ENCODE measurements at places on chromosomes 13 and 19.

GRCh38 chr13:63605962-63606361, 2190.3 kb upstream of the PCDH20 start:
- DNase-seq: no peak

DNA sequence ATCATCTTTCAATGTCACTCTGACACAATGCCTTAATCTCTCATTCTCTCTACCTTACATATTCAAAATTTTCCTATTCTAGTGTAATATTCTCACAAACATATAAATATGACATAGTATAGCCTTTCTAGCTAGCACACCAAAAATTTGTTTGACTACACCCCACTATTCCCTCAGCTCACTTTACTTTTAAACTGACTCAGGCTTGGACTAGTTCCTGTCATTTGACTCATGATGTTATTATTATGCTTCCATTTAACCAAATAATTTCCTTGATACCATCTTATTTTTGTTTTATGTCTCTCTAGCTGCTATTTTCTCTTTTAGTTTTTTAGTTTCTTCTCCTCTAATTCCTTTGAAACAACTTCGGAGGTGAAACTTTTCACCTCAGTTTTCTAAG, 1745.6 kb upstream of the PCDH20 start:
- DNase-seq: no peak

GRCh38 chr13:77423296-77423695, 96.4 kb upstream of the MYCBP2 start:
- no peak for DNase-seq

GRCh38 chr19:7340959-7341837, 7.5 kb upstream of the ARHGEF18 start:
- no peak for DNase-seq

DNA sequence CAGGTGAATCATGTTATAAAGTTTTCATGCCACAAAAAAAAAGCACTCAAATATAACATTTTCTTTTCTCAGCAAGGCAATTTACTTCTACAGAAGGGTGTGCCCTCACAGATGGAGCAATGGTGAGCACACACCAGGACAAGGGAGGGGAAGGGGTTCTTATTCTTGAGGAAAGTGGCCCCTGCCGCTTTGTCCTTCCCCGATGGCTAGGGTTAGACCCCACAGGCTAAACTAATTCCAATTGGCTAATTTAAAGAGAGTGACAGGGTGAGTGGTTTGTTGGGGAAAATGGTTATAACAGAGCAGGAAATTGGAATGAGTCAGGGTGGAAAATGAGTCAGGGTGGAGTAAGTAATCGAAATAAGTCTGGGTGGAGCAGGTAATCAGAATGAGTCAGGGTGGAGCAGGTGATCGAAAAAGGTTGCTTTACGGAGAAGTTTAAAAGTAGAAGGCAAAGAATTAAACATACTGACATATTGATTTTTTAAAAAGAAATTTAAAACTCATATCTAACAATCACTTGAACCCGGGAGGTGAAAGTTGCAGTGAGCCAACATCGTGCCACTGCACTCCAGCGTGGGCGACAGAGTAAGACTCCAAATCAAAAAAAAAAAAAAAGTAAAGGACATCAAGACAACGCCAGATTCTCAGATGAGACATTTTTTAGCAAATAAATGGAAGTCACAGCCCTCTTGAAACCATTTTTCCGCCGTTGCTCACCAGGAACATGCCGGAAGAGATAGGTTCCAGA, 813 bp downstream of the ZNF562 start:
- DNase-seq: no peak

DNA sequence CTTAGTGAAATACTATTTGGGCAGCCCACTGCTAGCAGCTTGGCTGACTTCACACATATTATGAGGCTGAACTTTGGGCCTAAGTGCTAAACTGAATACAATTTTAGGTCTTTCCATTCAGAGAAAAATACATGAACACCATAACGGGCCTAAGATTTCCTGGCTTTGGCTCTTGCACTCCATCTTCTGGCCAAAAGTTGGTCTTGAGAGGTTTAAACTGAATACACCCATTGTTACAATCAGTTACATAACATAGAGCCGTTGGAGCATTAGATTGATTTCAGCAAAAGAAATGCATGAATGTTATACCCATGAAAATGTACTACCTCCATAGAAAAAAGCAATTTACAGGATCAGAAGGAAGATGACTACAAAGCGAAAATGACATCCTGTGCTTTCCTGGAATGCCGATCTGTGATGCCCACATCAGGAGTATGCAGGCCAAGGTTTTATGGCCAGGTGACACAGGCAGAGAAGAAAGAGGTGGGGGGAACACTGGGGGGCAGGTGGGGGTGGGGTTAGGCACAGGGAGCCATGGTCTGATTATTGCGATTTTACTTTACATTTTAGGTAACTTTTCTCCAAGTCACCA, 11.1 kb upstream of the SHISA2 start:
- DNase-seq: peak; percentile 63

GRCh38 chr19:928471-929202, 2.8 kb downstream of the ARID3A start:
- no peak for DNase-seq

DNA sequence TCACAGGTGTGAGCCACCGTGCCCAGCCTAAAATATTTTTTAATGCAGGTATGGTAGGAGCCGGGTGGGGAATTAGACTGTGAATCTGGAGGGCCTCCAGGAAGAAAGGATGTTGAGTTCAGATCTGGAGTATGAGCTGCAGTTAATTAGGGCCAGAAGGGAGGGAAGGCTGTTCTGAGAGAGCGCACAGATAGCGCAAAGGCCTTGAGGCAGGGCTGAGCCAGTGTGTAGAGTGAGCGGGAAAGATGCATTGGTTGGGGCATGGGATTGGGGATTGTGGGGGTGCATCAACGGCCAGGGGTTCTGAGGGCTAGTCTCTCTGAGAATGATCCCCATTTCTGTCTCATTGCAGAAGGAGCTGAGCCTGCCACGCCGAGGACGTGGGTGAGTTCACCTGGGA, 9.7 kb downstream of the MAST3 start:
- no peak for DNase-seq

- no peak for DNase-seq
Measured at GRCh38 chr19:33737681-33738371, 58.8 kb upstream of the KCTD15 start.

- no peak for DNase-seq
Measured at GRCh38 chr13:73767191-73767741, 366.9 kb downstream of the KLF12 start.

GRCh38 chr13:99392470-99393135, 85.4 kb upstream of the GPR183 start:
- no peak for DNase-seq

DNA sequence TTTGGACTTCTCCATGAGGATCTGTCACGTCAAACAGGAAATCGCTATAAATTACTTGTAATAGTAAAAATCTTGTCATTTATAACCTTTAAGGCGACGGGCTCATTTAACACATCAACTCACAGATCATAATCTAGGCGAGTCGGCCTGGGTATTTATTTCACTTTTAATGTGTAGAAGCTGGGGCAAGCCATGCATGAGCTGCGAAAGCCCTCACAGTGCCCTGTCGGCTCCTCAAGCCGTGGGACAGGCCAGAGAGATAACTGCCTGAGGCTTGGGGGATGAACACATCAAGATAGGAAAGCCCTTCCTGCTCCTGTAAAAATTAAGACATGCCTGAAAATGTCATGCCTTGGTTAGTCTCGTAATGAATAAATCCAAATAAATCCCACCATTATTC, 30.8 kb downstream of the SOX1 start:
- no peak for DNase-seq

GRCh38 chr13:113273851-113274590, 23.0 kb upstream of the LAMP1 start:
- no peak for DNase-seq

DNA sequence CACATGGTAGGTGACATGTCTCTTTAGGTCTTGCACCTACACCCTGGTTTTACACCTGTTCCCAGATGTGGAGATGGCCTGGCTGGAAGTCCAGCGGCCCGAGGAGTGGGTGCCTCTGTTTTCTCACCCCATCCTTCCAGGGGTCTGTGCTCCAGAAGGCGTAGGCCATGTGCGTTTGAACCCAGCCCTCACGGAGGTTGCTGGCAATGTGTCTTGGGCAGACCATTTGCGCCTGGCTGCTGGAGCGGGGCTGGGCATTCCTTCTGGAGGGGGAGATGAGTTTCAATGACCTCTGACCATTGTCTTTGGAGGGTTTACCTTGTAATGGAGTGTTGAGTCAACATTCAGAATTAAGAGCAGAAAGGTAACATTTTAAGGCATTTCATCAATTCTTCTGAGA, 54.8 kb upstream of the ZNF536 start:
- DNase-seq: no peak

GRCh38 chr19:47190167-47190727, 40.8 kb downstream of the BBC3 start:
- no peak for DNase-seq

DNA sequence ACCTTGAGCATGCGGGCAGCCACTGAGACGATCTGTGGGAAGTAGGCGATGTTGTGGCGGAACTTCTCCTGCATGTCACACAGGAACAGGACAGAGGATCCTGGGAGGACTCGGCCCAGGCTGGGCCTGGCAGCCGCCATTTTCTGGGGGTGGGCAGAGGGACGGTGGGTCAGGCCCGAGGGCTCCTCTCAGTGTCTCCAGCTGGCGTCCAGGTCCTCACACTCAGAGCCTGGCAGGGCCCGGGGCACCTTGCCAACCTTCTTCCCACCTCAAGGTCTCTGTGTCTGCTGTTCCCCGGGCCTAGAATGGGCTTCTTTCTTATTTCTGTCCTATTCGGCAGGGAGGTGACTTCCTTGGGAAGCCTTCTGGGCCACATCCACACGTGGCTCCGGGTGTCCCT, 5.1 kb downstream of the ISOC2 start:
- no peak for DNase-seq

DNA sequence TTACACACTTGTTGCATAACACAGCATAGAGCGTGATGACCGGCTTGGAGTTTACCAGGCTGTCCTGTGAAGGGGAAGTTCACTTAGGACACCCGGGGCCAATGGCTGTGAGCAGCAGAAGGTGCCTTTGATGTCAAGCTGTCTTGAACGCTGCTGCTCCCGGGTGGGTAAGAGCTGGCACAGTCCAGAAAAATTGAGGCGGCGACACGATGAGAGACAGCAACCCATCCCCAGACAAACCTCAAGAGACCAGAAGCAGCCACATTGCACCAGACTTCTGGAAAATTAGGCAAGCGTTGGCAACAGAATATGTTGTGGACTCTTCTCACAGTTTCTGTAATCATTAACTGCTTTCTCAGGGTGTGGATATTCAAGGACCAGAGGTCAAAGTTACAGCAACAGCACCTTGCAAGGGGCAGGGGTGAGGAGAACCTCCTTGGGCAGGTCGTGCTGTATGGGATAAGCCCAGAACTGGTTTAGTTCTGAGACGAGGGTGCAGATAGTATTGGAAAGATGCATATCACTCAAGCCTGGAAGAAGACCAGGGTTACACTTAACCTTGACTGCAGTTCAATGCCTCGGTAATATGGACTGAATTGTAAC, 10.1 kb downstream of the NFILZ start:
- no peak for DNase-seq

DNA sequence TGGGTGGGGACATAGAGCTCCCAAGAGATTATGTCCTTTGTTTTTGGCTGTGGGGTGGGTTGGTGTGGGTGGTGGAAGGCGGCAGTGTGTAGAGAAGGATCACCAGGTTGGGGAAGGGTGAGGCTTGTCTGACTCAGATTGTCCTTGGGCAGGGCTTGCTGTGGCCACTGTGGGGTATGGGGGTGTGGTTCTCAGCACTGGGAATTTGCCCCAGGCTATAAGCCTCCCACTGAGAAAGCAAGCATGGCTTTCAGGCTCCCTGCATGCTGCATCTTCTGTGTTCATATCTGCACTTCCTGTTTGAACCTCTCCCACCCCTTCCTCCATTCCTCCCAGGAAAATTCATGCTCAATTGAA, 34.9 kb downstream of the DNAJC15 start:
- DNase-seq: no peak

- DNase-seq: no peak
Measured at GRCh38 chr19:40632311-40633036, 31.3 kb downstream of the LTBP4 start.

DNA sequence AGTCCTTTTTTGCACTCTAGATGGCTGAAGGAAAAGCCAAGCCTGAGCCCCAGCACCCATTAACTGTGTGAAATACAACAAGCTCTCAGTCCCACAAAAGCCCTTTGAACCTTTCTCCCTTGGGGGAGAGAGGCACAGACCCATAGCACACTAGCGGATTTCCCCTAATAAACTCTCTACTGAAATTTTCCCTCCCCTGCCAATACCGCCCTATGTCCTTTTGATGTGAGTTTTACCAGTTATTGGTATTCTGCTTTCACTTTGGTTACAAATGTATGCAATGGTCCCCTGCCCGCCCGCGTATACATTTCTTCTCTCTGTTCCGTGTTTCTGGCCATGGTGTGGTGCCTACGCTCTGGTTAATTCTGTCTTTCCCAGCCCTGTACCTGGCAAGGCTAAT, 54.0 kb upstream of the MYO16 start:
- no peak for DNase-seq

DNA sequence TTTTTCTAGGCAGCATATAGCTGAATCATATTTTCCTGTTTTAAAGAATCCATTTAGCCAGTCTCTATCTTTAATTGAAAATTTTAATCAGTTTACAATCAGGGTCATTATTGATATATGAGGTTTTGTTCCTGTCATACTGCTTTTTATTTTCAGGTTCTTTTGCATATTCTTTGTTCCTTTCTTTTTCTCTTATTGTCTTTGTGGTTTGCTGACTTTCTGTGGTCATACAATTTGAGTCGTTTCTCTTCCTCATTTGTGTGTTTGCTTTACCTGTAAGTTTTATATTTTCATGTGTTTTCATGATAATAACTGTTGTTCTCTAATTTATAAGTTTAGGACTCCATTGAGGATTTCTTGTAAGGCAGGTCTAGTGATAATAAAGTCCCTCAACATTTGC, 812.6 kb downstream of the DACH1 start:
- DNase-seq: no peak

GRCh38 chr13:79423801-79424642, 18.0 kb upstream of the RBM26 start:
- DNase-seq: no peak
